ENCODE measurements at places on chromosomes 2 and 18.

DNA sequence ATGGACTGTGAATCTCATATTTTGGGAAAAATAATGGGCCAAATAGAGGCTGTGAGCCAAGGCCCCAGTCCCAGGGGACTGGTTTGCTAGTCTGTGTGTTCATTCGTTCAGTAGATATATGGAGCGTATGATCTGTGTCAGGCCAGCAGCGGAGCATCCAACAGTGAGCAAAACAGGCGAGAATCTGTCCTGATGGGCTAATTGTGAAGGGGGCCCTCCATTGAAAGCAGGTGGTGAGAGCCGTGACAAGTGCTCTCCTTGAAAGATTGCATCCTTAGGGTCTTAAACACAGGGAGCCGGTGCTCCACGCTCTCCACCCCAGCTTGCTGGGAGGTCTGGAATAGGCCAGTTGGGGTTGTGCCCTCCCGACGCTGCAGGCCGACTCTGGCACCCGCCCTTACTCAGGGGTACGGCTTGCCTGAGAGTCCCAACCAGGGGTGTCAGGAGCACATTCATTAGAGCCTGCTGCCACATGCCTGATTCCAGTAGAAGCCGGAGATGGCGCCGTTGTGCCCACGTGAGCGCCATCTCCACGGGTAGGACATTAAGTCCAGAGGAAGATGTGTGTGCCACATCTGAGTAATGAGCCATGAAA, 213.3 kb downstream of the SH3RF3 start:
- peak; percentile 38 for DNase-seq

GRCh38 chr2:159613091-159613490, 3.3 kb downstream of the BAZ2B start:
- no peak for DNase-seq

- no peak for DNase-seq
Observed at GRCh38 chr2:222108497-222108896, 190.3 kb downstream of the PAX3 start.

- DNase-seq: no peak
Observed at GRCh38 chr2:33531549-33532059, 55.2 kb downstream of the RASGRP3 start.

- peak; percentile 30 for DNase-seq
Observed at GRCh38 chr2:127064642-127065250, 42.2 kb downstream of the BIN1 start.

GRCh38 chr2:30940839-30941238, 133.6 kb upstream of the CAPN13 start:
- DNase-seq: no peak

GRCh38 chr2:177117755-177118154, 94.8 kb upstream of the HNRNPA3 start:
- DNase-seq: no peak

DNA sequence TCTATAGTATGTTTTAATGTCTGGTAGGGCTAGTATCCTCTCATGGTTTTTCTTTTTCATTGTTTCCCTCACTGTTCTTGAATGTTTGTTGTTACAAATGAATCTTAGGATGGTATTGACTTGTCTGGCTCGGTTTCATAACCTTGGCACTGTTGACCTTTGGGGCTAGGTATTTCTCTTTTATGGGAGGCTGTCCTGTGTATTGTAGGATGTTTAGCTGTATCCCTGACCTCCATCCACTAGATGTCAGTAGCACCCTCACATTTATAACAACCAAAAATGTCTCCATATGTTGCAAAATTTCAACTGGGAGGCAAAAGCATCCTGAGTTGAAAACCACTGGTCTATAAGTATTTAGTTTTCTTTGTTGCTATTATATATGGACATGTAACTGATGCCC, 7.0 kb upstream of the AOX1 start:
- no peak for DNase-seq

- DNase-seq: no peak
Observed at GRCh38 chr2:26184121-26184520, 11.2 kb downstream of the GAREM2 start.

DNA sequence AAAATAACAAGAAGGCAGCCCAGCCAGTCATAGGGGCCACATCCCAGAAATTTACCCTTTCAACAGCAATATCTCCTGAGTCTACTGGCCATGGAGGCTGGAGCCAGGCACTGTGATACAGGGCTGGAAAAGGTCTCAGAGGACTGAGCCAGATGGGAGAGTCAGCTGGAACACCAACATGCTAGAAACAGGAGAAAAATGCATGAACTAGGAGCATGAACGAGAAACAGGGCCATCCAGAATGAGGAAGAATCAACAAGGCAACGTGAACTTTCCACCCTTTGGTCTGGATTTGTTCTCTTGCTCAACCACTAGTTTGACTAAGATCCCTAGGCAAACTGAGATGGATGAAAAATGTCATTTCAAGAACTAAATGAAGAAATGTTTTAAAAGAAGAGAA, 13.1 kb downstream of the PID1 start:
- no peak for DNase-seq

DNA sequence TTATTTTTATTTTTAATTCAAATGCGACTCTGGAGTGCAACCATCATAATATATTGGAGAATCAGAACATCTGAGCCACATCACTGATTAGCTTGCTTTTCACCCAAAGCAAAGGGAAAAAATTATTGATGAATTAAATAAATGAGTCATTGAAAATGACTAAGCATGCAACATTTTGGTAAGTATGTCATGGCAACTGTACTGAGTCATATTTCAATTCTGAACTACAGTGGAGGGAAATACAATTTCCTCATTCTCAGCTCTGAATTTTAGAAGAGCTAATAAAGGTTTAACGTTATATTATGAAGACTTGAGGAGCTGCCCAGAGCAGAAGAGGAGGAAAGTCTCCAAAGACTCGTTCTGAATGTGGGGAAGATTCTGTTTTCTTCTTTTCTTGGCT, 89.6 kb upstream of the CCDC68 start:
- DNase-seq: no peak

DNA sequence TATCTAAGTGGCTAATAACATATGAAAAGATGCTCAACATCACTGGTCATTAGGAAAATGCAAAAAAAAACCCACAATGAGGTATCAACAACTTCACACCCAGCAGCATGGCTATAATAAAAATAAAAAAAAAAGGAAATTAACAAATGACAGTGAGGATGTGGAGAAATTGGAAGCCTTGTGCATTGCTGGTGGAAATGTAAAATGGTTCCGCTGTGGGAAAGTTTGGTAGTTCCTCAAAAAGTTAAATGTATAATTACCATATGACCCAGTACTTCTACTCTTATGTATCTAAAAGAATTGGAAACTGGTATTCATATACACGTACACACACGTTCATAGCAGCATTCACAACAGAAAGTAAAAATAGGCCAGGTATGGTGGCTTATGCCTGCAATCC, 15.5 kb upstream of the CACNB4 start:
- DNase-seq: no peak

DNA sequence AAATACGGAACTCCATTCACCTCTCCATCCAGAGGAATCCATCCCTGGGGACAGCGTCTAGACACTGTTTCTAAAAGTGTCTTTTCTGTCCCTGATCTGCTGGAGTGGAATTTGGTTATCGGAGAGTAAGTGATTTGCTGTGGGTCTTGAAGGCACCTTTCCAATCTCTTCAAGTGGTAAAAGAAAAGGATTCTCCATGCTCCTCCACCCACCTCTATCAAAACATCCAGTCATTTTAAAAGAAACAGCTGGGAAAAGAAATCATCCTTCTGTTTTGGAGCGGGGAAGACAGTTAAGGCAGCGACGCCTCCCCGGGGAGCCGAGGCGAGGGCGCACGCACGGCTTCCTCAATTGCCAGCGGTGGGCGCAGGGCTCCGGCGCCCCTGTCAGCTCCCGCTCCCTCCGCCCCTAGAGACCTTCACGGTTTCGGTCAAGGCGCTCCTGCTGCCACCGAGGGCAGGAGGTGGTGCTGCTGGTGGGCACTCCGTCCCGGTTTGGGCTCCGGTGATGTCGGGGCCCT, 547 bp downstream of the SLC35F5 start:
- DNase-seq: peak; percentile 50

DNA sequence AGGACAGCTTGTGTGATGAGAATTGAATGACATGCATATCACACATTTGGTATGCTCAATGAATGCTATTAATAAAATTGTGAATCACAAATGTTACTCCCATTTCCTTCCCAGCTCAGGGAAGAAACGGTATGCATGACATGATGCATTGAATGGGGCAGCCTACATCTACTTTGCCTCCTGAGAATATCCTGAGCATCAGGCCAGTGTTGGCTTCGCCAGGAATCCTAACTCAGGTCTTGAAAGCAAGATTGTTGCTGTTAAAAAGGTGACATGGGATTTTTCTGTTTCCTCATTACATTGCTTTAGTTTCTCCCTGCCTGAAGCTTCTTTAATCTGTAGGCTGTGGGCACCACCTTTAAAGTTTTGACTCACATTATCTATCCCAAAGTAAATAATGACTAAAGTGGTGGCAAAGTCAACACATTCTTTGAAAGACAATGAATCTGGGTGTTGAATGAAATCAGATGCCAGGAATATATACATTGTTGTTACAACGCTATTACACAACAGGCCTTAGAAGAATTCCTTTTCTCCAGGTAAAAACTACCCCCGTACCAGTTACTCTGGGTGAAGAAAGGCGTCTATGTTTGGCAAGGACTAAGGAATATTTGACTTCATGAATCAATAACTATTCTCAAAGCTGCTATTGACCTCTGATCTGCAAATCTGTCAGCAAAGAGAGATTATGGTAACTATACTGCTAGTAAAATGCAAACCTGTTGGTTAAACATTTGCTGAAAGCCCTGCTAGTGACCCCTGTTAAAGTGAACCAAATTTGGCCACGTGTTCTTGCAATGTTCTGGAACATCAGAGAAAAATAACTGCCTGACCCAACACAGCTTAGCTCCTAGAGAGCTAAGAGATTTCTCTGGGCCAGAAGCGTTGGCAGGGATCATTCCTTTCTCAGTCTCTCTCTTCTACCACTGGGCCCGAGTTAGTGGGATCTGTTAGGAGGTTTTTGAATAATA, 30.5 kb upstream of the NEDD4L start:
- no peak for DNase-seq

GRCh38 chr18:76568731-76569130, 73.7 kb upstream of the ZNF516 start:
- no peak for DNase-seq

DNA sequence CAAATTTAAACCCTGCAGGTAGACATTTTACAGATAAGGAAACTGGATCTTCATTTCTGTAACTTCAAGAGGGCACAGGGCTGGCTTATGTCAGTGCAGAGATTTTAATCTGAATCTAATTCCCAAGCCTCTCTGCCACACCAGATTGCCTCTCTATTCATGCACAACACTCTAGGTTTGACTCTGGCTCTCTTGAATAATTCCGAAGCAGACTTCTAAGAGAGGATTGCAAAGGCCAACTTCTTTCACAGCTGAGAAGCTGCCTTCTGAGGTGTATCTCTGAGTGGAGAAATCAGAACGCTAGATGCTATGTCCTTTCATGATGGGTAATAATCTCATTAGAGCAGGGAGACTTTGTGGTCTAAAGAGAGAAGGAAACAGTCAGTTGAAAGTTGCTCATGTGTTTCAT, 20.1 kb upstream of the MGAT5 start:
- DNase-seq: no peak

- DNase-seq: no peak
Observed at GRCh38 chr2:174610243-174610995, 12.8 kb upstream of the WIPF1 start.

GRCh38 chr2:202771741-202772460, 99.7 kb downstream of the ICA1L start:
- no peak for DNase-seq

GRCh38 chr2:170218456-170218855, 40.5 kb downstream of the MYO3B start:
- DNase-seq: peak; percentile 82
